ENCODE measurements at places on chromosomes 2 and 18.

- DNase-seq = no peak
Measured at GRCh38 chr2:136505462-136505861, 259.9 kb upstream of the THSD7B start.

- no peak for DNase-seq
Measured at GRCh38 chr18:13481820-13482617, 244.3 kb downstream of the FAM210A start.

GRCh38 chr18:56000041-56000440, 412.0 kb upstream of the TCF4 start:
- no peak for DNase-seq

DNA sequence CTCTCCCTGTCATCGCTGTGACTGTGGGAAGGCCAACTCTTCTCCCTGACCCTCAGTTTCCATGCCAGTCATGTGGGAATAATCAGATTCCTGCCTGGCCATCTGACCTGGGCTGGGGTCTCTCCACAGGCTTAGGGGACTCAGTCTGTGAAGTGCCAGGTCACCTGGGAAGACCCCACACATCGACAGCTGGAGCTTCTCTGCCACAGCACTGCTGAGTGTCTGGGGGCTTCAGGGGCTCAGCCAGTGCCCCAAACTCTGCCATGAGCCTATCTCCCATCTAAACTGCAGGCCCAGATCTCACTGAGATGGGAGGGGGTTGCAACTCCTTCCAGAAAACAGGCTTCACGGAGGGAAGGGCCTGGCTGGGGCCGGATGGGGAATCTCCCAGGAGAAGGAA, 42.0 kb upstream of the OTOS start:
- DNase-seq = no peak

- DNase-seq = no peak
Measured at GRCh38 chr2:232330068-232330999, 48.2 kb upstream of the ALPP start.

- DNase-seq = no peak
Measured at GRCh38 chr2:223855426-223855825, 18.0 kb upstream of the AP1S3 start.

GRCh38 chr2:207330912-207331311, 165.2 kb upstream of the KLF7 start:
- DNase-seq = peak; percentile 39

GRCh38 chr2:3654531-3655225, 3.3 kb upstream of the ALLC start:
- no peak for DNase-seq

- no peak for DNase-seq
Measured at GRCh38 chr18:56255381-56255780, 383.0 kb downstream of the TXNL1 start.

Measured in NCI-H2107 (cell line).